ENCODE measurements at places on chromosomes 6 and 20.

GRCh38 chr20:38159957-38160756 is 4.9 kb downstream of the TGM2 start:
- no peak for DNase-seq

- peak; percentile 58 for DNase-seq
Observed at GRCh38 chr20:34262488-34263288, 21.5 kb downstream of the ASIP start.

- DNase-seq: peak; percentile 50
Observed at GRCh38 chr6:89050155-89050554, 30.4 kb upstream of the PNRC1 start.

DNA sequence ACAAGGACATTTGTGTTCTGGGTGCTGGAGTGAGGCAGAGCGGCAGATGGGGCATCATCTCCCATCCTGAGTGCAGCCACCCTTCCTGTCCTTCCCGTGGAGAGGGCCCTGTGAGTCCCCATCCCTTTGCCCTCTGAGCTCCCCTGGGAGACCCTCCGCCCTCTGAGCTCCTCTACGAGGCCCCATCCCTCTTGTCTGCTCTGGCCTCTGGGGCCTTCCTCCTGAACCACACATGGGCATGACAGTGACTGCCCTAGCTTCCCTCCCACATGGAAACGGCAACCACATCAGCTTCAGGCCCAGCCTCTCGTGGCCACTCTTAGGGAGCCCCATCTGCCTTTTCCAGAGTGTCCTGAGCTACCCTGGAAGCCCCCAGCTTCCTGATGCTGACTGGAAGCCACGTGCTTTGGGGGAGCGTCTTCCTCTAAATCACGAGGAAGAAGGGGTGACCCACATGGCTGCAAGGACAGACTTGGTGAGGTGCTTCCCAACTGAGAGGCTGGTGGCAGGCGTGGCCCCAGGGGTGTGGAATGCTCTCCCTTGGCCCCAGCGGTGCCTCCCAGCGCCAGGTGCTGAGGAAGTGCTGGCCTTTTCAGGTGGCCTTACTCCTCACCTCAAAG is 52.6 kb downstream of the GINS1 start:
- DNase-seq: no peak

DNA sequence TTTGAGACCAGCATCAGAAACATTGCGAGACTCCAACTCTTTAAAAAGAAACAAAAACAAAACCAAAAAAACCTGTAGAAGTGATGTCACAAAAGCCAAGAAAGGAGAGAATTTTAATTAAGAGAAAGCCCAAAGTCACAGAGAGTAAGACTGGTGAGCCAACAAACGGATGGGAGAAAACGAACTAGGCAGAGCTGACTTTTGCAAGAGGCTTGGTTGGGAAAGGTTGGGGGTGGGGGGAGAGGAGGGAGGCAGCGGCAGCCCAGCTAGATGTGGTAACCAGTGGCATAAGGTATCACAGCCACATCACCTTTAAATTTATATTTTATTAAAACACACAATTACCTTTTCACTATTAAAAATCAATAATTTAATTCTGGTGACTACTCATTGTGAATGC is 23.5 kb downstream of the NOL7 start:
- DNase-seq: no peak

- no peak for DNase-seq
Observed at GRCh38 chr20:36113566-36114250, 40.8 kb upstream of the EPB41L1 start.

DNA sequence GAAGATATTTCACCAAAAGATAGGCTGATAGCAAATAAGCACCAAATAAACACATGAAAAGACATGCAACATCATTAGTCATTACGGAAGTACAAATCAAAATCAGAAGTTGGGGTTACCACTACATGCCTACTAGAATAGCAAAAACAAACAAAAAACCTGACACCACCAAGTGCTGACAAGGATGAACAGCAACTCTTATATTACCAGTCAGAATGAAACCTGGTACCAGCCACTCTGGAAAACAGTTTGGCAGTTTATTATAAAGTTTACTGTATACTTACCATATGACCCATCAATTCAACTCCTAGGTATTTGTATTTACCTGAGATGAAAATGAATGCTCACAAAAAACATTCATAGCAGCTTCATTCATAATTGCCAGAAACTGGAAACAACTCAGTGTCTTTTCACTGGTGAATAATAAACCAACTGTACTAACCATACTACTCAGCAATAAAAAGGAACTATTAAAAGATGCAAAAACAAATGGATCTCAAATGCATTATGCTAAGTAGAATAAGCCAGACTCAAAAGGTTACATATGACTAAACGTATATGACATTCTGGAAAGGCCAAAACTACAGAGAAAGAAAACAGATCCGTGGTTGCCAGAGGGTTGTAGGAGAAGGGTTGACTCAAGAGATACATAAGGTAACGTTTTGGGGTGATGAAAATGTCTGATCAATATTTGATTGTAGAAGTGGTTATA is 33.0 kb downstream of the NUP153 start:
- DNase-seq: no peak

- DNase-seq: no peak
Observed at GRCh38 chr6:111806165-111806547, 67.1 kb downstream of the FYN start.

DNA sequence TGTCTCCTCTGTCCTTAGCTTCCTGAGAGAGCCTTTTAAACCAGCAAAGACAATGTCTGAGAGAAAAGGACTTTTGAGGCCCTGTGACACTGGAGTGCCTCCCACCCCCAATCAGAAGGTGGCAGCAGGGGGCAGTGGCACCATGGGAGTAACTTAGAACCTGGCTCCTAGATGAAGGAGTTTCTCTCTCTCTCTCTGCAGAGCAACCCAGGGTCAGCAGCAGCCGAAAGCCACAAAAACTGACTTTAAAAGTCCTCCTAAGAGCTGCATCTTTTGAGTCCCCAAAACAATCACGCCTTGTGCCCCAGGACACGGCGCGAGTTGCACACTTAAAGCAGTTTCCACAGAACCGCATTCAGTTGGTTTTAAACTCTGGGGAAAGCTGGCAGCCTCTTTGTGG is 5.3 kb upstream of the TCP11 start:
- DNase-seq: peak; percentile 64

All from left ventricle myocardium superior (tissue), 1 donor.